ENCODE measurements at places on chromosomes 4 and X.

GRCh38 chr4:85587952-85588351, 113.0 kb downstream of the ARHGAP24 start:
- DNase-seq = no peak

GRCh38 chr4:89829470-89830138, 7.4 kb downstream of the SNCA start:
- peak; percentile 5 for DNase-seq

DNA sequence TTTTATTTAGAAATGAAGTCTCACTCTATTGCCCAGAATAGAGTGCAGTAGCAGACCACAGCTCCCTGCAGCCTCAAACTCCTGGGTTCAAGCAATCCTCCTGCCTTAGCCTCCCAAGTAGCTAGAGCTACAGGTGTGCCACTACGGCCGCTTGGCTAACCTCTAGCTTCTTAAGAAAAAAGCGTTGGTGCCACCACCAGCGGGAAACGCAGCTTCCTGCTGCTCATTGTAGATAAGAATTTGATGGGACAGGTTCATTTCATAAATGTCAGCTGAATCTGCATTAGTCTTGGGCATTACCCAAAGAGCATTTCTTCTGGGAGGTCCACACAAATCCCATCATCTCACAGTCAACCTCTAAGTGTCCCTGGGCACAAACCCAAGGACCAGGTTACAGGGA, 33.2 kb upstream of the NAP1L5 start:
- no peak for DNase-seq

DNA sequence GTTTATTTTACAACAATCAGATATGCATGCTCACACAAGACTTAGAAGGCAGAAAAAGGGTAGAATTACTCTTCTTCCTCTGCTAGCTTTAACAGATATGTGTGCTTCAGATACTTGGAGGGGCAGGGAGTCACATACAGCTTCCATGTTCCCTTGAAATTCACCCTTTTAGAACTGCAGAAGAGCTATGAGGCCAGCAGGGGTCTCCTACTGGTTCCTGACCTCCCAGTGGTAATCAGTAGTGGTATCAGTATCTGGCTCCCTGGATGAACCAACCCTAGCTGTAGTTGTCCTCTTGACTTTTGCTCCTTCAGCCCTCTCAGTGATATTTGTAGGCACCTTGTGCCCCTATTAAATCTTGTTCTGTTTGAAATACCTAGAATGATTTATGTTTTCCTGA, 81.5 kb downstream of the RCHY1 start:
- no peak for DNase-seq

- DNase-seq = no peak
Measured at GRCh38 chr4:111961809-111962208, 183.4 kb upstream of the FAM241A start.

DNA sequence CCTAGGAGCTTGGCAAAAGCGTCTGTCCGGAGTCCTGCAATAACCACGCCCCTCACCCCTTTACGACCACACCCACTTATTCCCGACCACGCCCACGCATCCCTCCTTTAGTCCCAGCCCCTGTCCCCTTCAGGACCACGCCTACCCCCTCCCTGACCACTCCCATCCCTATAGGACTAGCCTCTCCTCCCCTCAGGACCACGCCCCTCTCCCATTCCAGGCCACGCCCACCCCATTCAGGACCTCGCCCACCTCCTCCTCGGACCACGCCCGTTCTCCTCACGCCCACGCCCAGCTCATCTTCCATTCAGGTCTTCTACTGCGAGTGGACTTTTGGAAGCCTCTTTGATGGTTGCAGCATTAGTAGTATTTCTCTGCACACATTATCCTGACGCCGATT, 131.2 kb upstream of the STX18 start:
- DNase-seq = no peak

GRCh38 chrX:131564553-131565229, 20.8 kb downstream of the OR13H1 start:
- no peak for DNase-seq

DNA sequence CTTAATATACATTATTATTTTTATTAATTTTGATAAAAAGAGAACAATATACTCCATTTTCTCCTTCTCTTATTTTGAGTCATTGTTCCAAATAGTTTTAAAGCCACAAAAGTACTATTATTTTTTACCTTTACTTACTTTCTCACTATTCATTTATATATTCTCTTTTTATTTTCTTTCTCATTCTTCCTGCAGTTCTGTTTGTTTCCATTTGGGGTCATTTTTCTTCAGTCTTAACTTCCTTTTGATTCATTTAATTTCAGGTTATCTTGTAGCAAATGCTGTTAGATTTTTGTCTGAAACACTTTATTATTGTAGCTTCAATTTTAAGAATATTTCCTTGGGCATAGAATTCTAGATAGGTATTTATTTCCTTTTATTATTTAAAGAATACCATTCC, 438.6 kb upstream of the EPHA5 start:
- DNase-seq = no peak

GRCh38 chrX:17403189-17403691, 28.2 kb downstream of the NHS start:
- DNase-seq = no peak

GRCh38 chr4:88457307-88458103, 586 bp downstream of the HERC5 start:
- DNase-seq = peak; percentile 40

GRCh38 chr4:73869130-73870055, at the start of gene CXCL1:
Gene CXCL1, plus strand, starts transcription at chr4:73869393. Its CDS starts 78 bp downstream, at chr4:73869471.
- peak; percentile 71 for DNase-seq

DNA sequence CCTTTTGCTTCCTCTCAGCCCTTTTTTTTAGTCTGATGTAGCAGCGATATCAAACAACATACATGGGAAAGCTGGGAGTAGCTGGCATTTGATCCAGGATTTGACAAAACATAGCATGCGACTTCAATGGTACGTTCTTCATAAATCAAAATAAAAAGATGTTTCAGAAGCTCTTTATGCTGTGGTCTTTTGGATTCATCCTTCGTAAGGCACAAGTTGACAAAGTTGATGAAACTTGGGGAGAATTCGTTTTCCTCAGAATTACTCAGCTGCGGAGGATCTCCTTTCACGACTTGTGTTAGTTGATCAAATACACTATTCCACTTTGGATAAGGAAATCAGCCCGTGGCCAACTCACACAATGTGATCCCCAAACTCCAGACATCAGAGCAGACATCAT, 38.1 kb upstream of the CHIC1 start:
- no peak for DNase-seq

- DNase-seq = no peak
Measured at GRCh38 chr4:176063718-176064117, 1.9 kb upstream of the WDR17 start.

DNA sequence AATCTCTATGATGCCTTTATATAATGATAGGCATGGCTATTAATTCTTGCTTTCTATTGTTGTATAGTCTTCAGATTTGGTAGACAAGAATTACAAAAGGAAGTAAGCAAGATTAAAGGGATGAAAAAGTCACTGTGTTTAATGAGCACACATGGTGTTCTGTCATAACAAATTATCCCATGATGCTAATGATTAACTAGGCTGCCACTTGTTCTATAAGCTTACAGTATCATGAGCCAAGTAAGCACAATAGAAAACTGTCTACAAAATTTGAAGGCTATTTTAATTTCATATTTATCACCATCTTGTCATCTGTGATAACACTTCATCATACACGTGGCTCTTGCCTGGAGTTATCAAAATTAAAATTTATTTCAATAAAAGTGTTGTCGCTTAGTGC, 466.7 kb downstream of the GASK1B start:
- DNase-seq = peak; percentile 75

GRCh38 chr4:81648576-81649275, 177.0 kb upstream of the RASGEF1B start:
- no peak for DNase-seq

GRCh38 chr4:30028826-30029225, 691.3 kb upstream of the PCDH7 start:
- no peak for DNase-seq

DNA sequence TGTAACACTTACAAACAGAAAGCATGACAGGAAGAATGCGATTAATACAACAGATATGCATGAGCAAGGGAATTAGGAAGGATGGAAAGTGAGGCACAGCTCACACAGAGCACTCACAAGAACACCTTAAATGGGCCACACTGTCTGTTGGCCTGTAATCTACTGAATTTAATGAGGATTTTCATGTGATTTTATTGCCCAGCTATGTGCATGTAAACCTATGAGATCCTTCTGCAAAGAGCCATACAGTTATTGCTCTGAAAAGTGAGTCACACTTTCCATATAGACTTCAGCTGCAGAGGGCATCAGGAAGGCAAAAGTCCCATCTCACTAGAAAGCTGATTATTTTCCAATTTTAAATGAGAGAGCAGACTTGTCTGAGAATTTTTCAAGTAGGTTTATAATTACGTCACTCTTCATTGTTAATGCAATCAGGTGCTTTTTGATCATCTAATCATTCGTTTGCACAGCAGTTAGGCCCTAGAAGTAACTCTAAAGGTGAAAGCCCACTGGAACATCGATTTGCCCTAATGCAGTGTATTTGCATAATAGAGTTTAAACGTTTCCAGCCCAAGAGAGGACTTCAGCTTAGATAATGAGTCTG, 832.7 kb upstream of the INTU start:
- DNase-seq = no peak

DNA sequence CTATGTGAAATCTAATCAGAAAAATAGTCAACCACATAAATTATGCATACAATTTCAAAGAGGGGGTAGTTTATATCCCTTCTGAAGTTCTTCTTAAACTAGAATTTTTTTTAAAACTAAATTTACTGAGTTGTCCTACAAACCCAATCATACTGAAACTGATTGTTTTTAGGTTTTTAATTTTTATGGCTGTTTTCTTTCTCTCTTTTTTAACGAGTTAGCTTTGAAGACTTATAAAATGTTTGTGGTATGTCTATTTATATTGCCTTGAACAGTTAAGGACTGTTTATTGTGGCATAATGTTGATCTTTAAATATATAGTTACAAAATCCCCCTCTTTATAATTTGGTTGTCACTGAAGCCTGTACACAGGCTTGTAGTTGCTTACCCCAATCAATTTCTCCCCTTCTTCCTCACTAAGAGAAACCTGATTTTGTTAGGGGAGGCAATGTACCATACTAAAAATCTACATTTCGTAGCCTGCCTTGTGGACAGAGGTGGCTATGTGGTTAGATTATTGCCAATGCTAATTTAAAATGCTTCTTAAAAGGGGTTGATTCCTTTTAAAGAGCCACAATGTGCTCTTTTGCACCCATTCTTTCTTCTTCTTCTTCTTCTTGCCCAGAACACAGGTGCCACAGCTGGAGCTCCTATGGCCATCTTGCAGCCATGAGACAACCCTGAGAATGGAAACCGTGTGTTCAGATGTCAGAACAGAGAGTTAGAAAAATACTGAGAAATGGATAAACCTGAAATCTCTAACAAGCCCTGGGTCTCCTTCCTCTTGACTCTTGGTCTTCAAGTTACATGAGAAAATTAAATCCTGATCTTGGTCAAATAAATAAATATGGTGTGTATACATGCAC, 102.7 kb upstream of the ZNF827 start:
- no peak for DNase-seq

DNA sequence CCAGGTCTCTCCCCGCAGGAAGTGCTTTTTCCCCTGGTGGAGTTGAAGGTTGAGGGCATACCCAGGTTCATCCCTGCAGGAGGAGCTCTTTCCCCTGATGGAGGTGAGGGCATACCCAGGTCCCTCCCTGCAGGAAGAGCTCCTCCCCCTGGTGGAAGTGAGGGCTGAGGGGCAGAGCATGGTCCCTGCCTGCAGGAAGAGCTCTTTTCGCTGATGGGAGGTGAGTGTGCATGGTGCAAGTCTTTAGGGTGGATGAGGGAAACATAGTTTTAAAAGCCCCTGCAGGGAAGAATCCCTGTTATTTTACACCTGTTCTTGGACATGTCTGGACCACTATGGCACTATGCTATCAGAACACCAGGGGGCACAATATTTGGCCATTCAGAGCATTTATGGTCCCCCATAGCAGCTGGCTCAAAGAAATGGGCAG, 43.7 kb upstream of the PUDP start:
- no peak for DNase-seq

DNA sequence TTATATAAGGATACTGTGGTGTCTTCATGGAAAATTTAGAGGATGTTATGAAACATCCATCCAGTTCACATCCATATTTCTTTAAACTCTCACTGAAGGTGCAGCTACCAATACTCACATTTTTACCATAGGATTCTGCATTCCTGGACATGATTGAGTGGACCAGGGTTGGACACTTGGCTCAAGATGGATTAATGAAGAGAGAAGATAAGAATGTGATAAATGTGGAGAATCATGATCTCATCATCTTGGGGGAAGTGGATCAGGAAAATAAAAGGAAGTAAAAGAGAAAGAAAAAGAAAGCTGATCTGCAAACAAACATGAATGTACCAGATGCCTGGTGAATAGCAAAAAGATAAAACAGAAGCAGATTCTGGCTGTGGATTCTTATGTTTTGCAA, 175.4 kb downstream of the NPFFR2 start:
- DNase-seq = no peak

DNA sequence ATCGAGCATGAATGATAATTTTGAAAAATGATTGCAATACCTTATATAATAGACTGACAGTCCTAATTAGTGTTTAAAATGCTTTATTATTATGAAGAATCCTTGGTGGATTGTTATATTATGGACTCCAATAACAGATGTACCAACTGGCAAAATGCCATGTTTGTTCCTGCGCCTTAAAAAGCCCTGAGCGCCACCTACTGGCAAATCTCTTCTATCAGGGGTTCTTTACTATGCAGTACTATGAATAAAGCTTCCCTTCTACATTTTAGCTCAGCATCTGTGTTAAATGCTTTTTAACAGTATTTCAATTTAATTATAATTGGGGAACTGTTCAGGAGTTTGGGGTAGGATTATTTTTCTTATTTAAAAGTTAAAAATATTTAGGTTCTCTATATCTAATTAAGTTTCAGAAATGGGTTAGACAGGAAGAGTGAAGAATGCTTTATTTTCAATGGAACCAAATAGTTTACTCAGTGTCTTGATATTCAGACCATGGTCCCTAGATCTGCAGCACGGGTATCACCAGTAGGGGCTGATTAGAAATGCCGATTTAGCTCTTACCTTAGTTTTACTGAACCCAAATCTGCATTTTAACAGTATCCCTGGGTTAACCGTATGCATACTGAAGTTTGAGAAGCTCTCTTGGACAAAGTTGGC, 20.0 kb downstream of the CFAP97 start:
- peak; percentile 93 for DNase-seq

DNA sequence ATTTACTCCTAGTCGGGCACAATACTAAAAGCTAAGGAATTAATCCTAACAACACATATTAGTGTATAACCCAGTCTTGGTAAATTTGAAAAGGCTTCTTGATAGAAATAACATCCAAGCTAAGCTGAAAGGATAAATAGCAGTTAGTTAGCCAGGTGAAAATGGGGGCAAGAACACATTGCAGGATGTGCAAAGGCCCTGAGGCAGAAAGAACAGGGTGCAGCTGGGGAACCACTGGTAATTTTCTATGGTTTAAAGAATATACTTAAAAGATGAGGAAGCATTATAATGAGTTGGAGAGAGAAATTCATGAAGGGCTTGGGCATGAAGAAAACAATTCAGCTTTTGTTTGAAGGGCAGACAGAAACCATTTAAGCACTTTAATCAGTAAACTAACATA, 689.0 kb downstream of the ADGRL3 start:
- DNase-seq = no peak

Measured in eye (tissue), 1 donor.